Cerebellum (tissue), 4 donors: ENCODE measurements at places on chromosomes 7 and 10. TPM values are rescaled to one million over a fixed set of nuclear protein-coding genes. Genes with fewer than 3 reads are reported as not detected.
A peak's percentile ranks its signal among the peaks of the same experiment; 100 is the strongest.

GRCh38 chr10:119706521-119707278, 19.1 kb upstream of the INPP5F start:
- DNase-seq, result no peak

Gene TSPAN15
- 15.1 TPM for total RNA-seq

- DNase-seq, result no peak
These were observed 227.1 kb downstream of the TEX36 start for GRCh38 chr10:125455855-125456254.

Gene RPEL1
- not detected for total RNA-seq

DNA sequence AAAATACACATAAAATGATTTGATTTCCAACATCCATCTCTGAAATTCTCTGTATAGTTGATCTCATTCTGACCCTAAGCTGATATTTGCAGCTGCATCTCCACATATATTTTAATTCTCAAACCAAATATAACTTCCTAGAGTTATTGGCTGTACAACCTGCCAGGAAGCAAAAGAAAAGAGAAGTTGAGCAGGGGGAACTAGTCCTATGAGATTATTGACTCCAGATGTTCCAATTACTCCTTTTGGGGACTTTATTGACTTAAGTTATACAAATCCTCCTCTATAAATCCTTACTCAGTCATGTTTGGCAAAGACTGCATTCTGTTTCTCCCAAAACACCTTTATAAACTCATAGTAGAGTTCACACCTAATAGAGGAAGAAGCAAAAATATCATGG, 599.4 kb upstream of the ANKRD30A start:
- DNase-seq, result no peak

- DNase-seq, result no peak
These were observed 202.0 kb downstream of the STK31 start for GRCh38 chr7:23912065-23912464.

- no peak for DNase-seq
These were observed 57.3 kb downstream of the TCF7L2 start for GRCh38 chr10:113007343-113007771.

Gene NEUROG3
- total RNA-seq, result not detected

DNA sequence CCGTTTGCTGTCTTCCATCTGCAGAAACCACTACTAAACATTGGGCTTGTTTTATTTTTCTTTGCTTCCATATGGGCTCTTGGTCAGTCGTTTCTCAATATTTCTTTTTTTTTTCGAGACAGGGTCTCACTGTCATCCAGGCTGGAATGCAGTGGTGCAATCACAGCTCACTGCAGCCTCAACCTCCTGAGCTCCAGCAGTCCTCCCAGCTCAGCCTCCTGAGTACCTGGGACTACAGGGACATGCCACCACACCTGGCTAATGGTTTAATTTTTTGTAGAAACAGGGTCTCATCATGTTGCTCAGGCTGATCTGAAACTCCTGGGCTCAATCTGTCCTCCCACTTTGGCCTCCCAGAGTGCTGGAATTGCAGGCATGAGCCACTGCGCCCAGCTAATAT, 163.1 kb downstream of the LYZL1 start:
- DNase-seq, result no peak

DNA sequence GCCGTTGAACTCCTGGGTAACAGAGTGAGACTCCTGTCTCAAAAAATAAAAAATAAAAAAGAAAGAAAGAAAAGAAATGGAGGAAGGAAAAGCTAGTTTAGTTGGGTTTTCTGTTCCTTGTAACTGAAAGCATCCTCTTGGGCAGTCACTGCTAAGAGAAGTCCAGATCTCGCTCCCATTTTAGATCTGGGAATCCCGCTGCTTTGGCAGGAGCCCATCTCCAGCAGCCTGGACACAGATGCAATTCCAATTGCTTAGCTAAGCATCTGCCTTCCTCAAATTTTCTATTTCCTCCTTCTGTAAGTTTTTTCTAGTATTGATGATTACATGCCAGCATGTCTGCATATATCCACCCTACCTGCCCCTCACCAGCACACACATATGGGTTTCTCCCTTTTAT, 54.1 kb downstream of the DENND2A start:
- DNase-seq, result peak; percentile 41

DNA sequence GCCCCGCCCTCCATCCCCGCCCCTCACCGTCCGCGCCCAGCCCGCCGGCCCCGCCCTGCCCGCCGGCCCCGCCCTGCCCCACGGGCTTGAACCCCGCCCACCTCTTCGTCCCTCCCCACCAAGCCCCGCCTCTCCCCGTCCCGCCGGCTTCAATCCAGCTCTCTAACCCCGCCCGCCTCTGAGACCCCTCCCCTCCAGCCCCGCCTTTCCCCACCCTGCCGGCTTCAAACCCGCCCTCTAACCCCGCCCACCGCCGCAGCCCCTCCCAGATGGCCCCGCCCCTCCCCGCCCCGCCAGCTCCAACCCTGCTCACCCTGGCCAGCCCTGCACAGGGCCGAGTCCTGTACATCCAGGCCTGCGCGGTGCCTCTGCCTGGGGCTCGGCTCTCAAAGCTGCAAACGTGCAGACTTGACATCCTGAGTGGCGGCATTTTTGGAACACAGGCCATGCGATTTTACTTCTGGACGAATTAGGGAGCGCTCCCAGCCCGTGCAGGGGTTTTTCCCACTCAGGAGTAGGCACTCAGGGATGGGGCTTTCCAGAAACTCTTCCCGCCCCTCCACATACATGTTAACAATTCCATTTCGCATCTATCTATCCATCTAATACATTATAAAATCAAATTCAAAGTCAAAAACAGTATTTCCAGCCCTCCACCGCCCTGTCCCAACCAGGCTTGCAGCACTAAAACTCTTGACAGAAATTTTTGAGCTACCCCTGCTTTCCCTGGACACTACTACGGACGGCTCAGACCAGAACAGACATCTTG, 477 bp upstream of the NMT2 start:
- peak; percentile 98 for DNase-seq

DNA sequence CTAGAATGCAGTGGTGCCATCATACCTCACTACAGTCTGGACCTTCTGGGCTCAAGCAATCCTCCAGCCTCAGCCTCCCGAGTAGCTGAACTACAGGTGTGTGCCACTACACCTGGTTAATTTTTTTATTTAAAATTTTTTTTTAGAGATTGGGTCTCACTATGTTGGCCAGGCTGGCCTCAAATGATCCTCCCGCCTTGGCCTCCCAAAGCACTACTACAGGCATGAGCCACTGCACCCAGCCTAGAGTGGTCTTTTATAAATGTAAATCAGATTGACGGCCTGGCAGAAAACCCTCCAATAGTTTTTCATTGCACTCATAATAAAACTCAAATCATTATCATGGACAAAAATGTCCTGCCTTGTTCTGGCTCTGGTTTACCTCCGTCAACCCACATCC, 201.7 kb upstream of the PLXNA4 start:
- DNase-seq, result no peak

Gene PDZD7
- total RNA-seq, result 5.9 TPM

DNA sequence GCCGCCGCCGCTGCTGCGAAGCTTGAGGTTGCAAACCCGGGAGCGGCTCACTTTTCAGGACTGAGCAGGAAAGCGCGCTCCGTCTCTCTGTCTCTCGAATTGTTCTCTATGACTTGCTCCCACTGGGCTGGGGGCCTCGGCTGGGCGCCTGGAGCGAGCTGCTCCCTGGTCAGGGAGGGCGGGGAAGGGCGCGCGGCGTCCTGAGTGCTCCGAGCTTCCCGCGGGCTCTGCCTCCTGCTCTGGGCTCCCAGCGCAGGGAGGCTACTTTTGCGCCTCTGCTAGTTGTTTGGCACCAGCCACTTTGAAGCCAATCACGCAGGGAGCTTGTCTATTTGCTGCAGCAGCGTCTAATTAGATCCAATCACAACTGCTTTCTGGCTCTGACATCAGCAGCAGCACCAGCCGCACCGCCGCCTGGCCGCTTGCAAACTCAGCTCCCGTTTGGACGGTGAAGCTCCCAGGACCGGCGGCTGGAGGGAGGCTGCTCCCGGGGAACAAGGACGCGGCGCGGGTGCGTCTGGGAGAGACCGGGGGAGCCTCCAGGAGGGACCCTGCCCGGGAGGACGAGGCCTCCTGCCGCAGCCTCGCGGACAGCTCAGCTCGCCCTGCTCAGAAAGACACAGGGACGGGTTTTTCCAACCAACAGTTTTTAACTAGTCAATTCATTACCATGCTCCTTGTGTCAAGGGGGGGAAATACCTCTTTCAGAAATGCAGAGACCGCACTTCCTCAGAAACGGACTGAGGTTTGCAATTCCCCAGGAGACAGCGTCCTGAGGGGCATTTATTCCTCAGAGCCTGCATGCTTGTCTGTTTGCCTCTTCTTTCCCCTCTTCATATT, at the start of gene ADARB2:
Gene ADARB2, minus strand, starts transcription at position 304 of the 840 bp plus-strand sequence.
- peak; percentile 24 for DNase-seq

GRCh38 chr10:51397695-51398094, 301.7 kb downstream of the CSTF2T start:
- DNase-seq, result peak; percentile 9

GRCh38 chr10:34327184-34327583, 487.9 kb downstream of the PARD3 start:
- DNase-seq, result no peak

- DNase-seq, result no peak
These were observed 158.4 kb upstream of the SH2B2 start for GRCh38 chr7:102128303-102128702.

Gene UPK3BL2
- total RNA-seq, result 8.0 TPM

- DNase-seq, result no peak
These were observed 1.6 kb downstream of the TAC1 start for GRCh38 chr7:97733276-97734161.

GRCh38 chr10:14146501-14146900, 184.2 kb downstream of the FRMD4A start:
- DNase-seq, result no peak

Gene UNCX
- 15.5 TPM for total RNA-seq

Gene GPR37
- 10.7 TPM for total RNA-seq

Gene IFIT2
- 3.4 TPM for total RNA-seq
